ENCODE measurements at places on chromosomes 12 and 14.

DNA sequence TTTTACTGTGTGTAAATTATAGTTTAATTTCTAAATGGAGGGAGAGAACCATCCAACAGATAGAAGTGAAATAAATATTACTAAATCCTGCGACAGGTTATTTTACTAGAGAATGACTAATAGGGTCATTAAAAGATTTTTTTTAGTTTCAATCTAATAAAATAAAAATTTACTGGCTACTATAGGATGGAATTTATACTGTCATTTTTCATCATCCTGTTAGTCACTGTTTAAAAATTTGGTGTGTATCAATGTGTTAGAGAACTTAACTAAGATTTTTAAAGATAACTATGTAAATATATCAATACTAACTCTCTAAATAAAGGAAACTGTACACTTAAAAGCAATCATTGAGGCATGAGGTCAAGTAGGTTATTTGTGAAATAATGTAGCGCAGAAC lies 41.1 kb upstream of the CDKN3 start:
- no peak for DNase-seq

- no peak for DNase-seq
Measured at GRCh38 chr12:105198961-105199360, 37.0 kb downstream of the APPL2 start.

GRCh38 chr14:99329711-99330315 lies 57.8 kb upstream of the BCL11B start:
- DNase-seq = no peak

GRCh38 chr12:111780615-111781014 lies 13.9 kb downstream of the ALDH2 start:
- no peak for DNase-seq

DNA sequence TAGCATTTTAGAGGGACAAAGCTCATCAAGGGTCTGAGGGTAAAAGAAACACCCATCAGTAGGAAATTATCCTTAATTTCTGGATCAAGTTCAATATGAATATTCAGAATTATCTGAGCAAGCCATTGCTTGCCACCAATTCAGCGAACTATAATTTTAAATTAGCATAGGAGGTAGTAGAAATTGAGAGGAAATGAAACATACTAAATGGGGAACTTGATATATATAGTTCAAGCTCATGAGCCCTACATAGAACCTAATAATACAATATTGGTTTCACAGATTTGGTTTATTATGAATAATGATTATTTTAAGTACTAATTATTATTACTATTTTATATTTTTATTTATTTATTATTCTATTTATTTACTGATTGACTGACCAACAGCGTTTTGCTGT lies 42.1 kb upstream of the GXYLT1 start:
- DNase-seq = no peak

DNA sequence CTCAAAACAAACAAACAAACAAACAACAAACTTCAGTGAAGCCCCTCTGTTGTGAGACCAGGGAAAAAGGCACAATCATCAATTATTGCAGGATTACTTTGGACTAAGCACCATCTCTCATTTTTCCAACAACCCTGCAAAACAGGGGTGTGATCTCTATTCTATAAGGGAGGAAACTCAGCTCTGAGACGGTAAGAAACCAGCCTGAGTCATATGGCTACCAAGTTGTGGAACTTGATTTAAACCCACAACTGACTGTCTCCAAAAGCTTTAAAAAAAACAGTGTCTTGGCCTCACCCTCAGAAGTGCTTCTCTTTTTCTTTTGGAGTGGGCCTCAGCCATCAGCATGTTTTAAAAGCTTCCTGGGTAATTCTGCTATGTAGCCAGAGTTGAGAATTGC lies 49.8 kb downstream of the RIN3 start:
- no peak for DNase-seq

DNA sequence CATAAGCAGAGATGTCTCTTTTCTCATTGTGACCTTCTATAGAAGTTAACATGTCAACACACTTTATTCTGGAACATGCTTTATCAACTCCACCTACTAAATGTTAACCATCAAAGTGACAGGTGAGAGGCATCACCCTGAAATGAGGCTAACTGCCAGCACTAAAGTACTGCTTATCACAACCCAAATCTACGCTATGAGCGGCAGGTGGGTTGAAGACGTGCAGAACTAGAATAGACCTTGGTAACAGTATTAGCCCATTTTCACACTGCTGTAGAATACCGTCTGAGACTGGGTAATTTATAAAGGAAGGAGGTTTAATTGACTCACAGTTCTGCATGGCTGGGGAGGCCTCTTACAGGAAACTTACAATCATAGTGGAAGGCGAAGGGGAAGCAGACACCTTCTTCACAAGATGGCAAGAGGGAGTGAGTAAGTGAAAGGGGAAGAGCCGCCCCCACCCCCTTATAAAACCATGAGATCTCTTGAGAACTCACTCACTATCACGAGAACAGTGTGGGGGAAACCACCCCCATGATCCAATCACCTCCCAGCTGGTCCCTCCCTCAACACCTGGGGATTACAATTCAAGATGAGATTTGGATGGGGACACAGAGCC lies 359.0 kb downstream of the SEC23A start:
- DNase-seq = no peak

DNA sequence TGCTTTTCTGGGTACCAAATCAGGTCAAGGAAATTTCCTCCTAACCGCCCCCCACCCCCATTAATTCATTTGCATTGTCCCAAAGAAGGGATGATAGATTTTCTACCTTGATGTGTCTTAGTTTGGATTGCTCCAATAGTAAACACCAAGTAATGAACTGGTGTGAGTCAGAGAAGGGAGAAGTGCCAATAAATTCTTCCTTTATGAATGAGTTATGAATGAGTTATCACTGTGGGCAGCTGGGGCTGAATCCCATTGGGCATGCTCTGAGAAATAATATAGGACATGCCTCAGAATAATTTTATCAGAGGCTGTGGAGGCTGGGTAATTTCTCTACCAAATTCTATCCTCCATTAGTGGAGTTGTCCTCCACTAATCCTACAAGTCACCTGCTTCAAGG lies 277.9 kb upstream of the FLRT2 start:
- DNase-seq = no peak

DNA sequence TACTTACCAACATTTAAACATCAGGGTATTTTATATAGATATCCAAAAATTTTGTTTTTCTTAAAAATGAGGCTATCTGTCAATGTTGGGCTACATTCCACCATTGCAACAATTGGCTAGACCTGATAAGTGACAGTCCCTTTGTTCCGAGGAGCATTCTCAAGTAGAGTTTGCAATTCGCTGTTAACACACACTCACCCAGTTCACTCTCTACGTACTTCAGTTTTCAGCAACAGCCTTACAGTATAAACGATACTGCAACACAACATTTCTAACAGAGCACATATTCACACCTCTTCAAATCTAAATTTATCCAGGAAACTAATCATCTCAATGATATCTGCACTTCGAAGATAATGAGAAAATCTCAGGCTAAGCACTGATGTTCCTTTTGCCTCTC lies 393.5 kb downstream of the NAV3 start:
- no peak for DNase-seq

- no peak for DNase-seq
Measured at GRCh38 chr12:132188916-132189325, 44.7 kb downstream of the NOC4L start.

GRCh38 chr12:5034603-5035002 lies 9.1 kb upstream of the KCNA5 start:
- no peak for DNase-seq

DNA sequence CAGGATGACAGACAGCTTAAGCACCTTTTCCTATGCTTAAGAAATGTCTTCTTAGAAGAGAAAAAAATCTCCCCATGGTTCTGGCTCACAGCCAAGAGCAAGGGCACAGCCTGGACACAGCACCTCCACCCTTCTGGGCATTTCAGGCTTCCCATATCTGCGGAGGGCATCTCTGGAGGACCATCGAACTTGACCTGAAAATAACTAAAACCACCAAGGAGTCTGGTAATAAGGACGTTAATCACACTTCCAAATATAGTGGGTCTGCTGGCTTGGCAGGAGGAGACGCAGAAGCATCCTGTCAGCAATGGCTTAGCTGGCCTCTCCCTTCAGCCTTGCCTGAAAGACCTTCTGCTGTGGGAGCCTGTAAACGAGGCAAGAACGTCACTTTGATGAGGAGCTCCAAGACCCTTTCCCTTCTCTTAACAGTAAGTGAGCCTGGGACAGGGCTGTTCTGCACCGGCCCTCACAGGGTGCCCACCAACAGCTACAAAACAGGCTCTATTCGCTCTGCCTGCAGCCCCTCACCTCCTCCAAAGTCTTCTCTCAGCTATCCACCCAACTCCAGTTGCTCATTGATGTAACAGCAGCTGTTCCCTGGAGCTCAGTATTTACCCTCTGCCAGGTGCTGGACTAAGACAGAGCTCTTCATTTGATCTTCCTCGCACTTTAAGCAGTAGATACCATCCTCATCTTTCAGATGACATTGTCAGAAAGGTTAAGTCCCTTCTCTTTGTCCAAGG lies 13.2 kb downstream of the SETD3 start:
- DNase-seq = peak; percentile 33

GRCh38 chr14:69038455-69039287 lies 59.6 kb upstream of the ACTN1 start:
- no peak for DNase-seq

DNA sequence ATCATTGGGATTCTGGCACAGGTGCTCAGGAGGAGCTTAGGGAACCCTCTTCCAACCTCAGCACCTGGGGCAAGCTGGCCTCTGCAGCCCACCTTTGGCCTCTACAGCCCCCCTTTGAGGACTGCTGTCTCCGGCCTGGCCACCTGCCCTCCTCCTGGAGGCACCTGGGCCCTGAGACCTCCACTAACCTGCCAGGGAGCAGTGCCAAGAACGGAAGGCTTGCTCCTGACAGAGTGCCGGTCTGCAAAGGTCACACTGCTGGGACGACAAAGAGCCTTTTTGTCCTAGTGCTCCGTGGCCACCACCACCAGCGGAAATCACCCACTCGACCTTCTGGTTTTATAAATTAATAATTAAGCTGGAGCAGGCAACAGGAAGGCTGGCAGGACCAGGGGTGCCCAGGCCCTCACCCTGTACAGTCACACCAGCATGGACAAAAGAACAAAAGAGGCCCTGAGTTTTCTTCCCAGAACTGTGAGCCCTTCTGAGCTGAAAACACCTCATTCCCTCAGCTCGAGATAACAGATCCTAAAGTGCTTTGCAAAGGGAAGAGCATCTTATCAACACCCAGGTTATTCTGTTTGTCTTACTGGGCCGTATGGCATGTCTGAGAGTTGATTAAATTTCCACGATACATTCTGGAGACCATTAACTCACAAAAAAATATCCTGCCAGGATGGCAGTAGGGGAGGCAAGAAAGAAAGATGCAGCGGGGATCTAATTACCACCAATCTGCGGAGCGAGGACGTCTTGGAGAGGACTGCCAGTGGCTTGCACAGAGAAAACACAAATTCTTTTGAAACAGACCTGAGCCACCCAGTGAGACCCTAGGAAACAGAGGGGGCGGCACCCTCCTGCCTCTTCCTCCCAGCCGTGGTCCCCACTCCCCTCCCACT lies 8.2 kb downstream of the TESC start:
- DNase-seq = no peak

DNA sequence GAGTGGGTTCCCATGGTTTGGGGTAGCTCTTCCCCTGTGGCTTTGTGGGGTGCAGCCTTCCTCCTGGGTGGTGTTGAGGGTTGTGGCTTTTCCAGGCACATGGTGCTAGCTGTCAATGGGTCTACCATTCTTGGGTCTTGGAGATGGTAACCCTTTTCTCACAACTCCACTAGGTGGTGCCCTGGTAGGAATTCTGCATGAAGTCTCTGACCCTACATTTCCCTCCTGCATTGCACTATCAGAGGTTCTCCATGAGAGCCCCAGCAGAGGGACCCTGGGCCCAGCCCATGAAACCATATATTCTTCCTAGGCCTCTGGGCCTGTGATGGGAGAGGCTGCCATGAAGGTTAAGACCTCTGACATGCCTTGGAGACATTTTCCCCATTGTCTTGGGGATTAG lies 1093.3 kb downstream of the SLC16A7 start:
- no peak for DNase-seq

DNA sequence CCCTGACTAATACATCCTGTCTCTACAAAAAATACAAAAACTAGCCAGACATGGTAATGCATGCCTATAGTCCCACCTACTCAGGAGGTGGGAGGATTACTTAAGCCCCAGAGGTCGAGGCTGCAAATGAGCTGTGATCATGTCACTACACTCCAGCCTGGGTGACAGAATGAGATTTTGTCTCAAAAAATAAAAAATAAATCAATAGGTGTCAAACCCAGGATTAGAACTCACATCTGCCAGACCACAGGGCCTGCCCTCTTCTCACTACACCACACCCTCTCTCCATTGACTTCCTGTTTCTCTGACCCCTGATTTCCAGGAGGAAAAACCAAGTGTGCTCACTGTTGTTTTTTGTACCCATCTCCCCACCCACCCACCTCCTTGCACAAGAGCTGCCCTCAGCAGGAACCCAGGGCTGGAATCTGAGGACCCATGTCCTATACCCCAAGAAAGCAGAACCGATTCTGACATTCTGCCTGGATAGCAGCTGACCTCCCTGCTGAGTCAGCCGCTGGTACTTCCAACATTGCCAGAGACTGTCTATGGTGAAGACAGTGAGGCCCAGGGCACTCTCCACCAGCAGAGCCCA lies 6.2 kb downstream of the CMKLR1 start:
- no peak for DNase-seq

GRCh38 chr14:64706119-64706592 lies 1.9 kb downstream of the PLEKHG3 start:
- DNase-seq = no peak

DNA sequence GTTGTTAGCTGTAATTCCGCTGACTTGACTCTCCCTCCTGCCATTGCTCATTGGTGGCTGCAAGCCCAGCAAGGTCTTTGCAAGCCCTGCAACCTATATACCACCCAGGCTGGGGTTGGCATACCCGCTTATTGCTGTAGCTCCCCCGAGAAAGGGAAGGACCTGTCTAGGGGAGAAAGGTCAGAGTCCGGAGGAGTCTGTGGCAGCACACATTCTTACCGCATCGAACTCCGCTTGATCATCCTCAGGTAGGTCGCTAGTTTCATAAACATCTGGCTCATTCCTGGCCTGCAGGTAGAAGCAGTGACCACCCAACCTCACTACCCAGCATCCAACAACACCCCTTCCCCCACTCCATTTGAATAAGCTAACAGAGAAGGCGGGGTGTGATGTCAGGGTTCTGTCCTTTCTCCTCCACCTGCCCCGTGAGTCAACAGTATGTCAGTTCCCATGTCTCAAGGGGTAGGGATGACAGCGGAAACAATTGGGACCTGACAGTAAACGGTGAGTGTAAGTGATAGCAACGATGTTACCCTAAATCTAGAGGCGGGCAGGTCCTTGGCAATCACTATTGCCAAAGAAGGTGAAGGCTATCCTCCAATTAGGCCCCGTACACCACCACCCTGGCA lies 1.1 kb downstream of the DCTN2 start:
- no peak for DNase-seq

GRCh38 chr14:91752961-91753360 lies 21.1 kb upstream of the CATSPERB start:
- DNase-seq = no peak
